ENCODE measurements at places on chromosomes 1 and 21.

DNA sequence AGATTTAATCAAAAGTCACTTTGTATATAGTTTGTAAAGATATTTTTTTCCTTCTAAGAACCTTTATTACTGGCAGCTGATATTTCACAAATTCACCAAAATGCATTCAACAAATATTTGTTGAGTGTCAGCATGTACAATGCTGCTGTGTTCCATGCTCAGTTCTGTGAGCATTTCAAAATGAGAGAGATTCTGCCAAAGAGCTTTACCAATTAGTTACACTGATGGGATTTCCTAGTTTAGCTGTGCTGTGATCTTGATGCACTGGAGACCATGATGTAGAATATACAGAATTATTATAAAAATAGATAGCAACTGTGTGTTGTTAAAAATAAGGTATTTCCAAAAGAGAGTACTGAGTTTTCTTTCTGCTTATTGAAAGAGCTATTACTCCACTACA, 225.6 kb downstream of the BRINP3 start:
- DNase-seq: no peak

DNA sequence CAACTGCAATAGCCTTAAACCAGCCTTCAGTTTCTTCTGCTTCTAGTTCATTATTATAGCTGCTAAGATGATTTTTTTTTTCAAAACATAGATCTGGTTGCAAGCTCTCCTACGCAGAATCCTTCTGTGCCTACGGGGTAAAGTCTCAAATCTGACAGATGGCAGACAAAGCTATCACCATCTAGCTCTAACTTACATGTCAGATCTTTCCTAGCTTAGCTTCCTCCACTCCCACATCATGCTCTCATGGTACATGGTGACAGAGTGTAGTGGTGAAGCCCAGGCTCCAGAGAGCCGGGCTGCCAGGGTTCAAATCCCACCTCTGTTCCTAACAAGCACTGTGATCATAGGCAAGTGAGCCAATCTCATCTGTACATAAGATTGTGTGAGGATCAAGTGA, 24.2 kb upstream of the GUCA2B start:
- DNase-seq: no peak

GRCh38 chr1:31723828-31724359, 20.1 kb upstream of the COL16A1 start:
- no peak for DNase-seq

GRCh38 chr1:101683561-101683960, 313.2 kb downstream of the OLFM3 start:
- DNase-seq: no peak

GRCh38 chr1:8212580-8213031, 105.3 kb upstream of the SLC45A1 start:
- DNase-seq: no peak

GRCh38 chr1:1043921-1044320, 24.0 kb downstream of the AGRN start:
- DNase-seq: no peak

- no peak for DNase-seq
These were observed 64.8 kb upstream of the BEND5 start for GRCh38 chr1:48841461-48841860.

DNA sequence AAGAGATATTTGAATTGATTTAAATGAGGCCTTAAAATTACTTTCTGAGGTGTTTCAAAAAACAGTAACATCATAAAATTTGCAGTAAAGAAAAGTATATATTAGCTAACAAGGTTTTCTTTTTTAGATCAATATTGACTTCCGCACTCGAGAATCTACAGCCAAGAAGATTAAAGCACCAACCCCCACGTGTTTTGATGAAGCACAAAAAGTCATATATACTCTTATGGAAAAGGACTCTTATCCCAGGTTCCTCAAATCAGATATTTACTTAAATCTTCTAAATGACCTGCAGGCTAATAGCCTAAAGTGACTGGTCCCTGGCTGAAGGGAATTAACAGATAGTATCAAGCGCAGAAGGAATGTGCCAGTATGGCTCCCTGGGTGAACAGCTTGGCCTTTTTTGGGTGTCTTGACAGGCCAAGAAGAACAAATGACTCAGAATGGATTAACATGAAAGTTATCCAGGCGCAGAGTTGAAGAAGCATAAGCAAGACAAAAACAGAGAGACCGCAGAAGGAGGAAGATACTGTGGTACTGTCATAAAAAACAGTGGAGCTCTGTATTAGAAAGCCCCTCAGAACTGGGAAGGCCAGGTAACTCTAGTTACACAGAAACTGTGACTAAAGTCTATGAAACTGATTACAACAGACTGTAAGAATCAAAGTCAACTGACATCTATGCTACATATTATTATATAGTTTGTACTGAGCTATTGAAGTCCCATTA, 3.6 kb downstream of the RGS1 start:
- DNase-seq: no peak

All from thoracic aorta (tissue), 2 donors.